ENCODE measurements at places on chromosomes 16 and 17.

DNA sequence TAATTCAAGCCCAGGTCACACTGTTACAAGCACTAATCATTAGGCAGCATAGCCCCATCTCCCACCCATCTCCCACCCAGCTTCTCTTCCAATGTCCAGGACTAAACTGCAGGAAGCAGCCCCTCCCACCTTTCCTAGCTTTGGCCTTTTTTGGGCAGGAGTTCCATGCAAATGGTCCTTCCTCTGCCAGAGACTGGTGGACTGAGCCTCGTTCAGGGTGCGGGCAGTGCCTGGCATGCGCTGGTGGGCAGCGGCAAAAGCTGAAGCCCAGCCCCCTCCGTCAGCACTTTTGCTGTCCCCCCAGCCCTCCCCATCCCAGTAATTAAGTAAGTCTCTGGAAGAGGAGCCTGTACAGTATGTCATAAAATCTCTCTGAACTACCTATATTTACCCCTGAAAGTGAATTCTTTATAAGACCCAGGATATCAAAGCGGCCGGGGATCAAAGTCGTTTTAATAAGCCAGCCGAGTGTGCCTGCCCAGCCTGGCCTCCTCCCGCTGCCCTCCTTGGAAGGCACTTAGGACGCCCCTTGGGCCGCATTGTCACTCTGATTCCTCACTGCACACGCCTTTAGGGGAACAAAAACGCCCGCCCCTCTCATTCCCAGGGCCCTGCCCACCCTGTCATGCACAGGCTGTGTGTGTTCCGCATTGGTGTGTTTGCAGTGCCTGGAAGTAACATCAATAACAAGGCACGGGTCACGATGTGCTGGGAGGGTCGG is 109.9 kb downstream of the IRX5 start:
- DNase-seq: no peak

- no peak for DNase-seq
These were observed 53.1 kb upstream of the CHMP6 start for GRCh38 chr17:80938556-80938955.

DNA sequence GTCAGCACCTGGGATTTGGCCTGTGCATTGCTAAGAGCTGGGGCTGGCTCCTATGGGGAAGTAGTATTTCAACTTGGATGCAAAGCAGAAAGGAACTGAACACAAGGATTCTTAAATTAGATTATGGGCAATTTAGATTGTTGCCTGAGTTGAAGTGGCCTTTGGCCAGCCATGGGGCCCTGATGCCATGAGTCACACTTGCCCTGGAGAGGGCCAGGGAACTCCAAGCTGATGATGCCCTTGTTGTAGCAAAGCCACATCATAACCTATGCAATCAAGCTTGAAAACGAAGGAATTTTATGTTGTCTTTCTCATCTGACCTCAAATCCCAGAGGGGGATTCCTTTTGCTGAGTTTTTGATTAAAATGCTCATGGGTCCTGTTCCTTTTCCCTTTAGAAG is 3.9 kb upstream of the SPATA32 start:
- DNase-seq: no peak

DNA sequence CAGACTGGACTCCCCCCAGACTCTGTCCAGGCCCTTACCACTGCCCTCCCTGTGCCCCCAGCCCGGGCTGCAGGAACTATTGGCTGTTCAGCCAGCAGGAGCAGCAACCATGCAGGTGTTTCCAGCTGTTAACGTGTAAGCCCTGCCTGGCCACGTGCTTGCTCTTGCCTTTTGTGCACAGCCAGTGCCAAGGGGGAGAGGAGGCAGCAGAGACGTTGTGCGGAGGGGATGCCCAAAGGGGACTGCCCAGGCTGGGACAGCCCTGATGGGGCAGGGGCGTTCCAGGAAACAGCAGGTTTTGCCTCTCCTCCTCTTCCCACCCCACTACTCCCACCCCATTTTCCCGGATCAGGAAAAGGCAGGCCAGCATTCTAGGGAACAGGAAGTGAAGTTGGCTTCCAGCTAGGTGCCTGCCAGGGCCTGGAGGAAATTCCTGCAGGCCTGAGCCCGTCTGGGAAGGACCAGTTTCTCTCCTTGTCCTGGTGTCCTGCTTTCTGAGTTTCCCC is 16.7 kb upstream of the LASP1NB start:
- DNase-seq: peak; percentile 39

GRCh38 chr17:40355123-40355803 is 9.3 kb downstream of the GJD3 start:
- DNase-seq: peak; percentile 80

GRCh38 chr17:66625311-66625767 is 209.6 kb upstream of the CACNG5 start:
- peak; percentile 61 for DNase-seq

DNA sequence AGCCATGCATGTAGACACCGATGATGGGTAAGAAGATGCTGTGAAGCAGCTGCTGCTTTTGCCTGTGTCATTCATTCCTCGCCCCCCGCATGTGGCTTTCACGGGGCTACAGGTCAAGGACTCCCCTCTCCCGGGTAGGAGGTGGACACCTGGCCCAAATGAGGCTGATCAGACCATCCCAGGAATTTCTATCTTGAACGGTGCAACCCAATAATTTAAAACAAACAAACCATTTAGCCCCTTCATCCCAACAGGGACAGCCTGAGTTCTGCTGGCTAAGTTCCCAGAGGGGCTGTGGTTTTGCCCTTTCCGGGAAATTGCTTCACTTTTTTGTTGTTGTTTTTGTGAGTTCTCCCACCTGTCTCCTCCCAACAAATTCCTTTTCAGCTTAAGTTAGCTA is 137.7 kb upstream of the CDH5 start:
- DNase-seq: no peak

DNA sequence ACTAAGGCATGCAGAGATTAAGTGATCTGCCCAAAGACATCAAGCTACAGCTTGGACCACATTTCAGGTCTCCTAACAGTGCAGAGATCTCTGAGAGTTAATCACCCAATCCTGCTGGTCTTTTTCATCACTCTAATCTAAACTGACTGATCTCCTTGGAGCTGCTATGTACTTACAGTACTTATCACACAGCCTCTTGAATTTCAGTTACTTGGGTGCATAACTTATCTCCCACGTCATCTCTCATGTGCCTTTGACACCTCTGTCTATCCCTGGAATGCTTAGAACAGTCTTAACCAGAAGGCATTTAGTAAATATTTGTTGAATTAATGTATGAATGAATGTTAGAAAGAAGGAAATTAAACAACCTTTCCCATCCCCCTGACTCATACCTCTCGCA is 139.0 kb downstream of the SNX11 start:
- DNase-seq: no peak

DNA sequence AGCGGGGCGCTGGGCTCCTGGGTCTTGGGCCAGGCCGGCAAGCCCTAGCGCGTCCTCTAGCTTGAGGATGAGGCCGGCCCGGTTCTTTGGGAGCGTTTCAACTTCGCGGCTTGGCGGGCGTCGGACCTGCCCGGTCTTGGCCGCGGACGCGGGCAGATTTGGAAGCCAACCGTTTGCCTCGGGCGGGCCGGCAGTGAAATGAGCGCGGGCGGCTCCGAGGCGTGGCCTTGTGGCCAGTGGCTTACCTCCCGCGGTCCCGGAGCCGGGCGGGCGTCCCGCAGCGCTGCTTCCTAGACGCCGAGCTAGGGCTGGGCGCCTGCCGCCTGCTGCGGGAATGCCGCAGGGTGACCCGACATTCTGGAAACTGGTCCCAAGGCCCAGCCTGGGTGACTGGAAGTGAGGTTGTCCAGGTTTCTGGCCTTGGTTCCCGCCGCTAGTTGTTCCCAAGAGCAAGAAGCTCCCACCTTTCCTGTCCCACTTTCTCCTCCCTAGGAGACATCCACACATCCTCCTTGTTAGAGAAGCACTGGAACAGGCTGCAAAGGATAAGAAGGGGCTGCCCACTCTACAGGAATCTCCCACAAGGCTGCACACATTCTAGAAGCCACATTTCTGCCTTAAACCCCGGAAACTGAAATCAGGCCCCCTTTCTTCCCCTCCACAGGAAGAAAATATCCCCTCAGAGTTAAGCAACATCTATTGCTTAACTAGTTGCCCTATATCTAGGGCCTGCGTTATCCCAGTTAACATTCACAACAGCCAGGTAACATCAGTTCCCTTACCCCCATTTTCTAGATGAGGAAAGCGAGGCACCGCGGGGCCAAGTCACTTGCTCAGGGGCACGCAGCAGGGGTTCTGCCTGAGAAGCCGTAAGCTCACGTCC is 4.5 kb upstream of the CBX8 start:
- no peak for DNase-seq

GRCh38 chr16:75555213-75555706 is 792 bp downstream of the TMEM231 start:
- DNase-seq: peak; percentile 56

- DNase-seq: no peak
These were observed 89.6 kb upstream of the MAF start for GRCh38 chr16:79690159-79690558.

- no peak for DNase-seq
These were observed 12.7 kb downstream of the TMEM11 start for GRCh38 chr17:21201298-21201595.

- no peak for DNase-seq
These were observed 9.6 kb downstream of the ZNF205 start for GRCh38 chr16:3121851-3122467.

- peak; percentile 44 for DNase-seq
These were observed 4.9 kb downstream of the GIT1 start for GRCh38 chr17:29584452-29585079.

DNA sequence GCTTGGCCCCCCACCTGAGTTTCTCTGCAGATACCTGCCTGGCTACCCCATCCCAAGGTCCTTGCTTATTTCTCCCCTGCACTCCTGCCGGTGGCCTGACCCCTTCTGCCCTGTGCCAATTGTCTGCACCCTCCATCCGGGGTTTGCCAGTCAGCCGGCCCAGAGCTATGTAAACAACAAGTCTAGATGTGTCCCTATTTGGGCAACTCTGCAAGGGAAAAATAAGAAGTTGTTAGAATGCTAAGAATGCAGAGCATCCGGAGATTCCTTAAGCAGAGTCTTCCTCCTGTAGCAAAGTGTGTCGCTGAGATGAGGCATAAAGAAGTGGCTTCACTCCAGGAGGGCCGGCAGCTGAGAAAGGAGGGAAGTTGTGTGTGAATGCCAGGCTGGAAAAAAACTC is 46.6 kb downstream of the RGS9 start:
- DNase-seq: no peak

- no peak for DNase-seq
These were observed 116.0 kb downstream of the SOCS1 start for GRCh38 chr16:11140098-11140375.

DNA sequence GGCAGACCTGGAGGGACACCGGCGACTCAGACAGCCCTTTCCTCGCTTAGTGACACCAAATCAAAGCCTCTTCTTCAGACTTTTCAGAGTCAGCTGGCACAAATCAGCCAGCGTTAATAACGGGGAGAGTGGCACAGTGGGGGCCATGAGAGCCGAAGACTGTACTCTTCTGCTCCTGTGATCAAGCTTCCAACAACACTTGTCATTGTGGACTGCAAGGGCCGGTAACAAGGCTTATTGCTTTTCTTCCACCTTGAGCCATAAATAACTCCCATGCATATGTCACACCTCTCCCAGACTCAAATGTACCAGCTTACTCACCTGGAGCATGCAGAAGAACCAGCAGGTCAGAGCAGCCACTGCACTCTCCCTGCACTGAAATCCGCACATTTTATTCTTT is 12.8 kb downstream of the FLCN start:
- DNase-seq: no peak
